ENCODE measurements at places on chromosomes 12 and 14.

DNA sequence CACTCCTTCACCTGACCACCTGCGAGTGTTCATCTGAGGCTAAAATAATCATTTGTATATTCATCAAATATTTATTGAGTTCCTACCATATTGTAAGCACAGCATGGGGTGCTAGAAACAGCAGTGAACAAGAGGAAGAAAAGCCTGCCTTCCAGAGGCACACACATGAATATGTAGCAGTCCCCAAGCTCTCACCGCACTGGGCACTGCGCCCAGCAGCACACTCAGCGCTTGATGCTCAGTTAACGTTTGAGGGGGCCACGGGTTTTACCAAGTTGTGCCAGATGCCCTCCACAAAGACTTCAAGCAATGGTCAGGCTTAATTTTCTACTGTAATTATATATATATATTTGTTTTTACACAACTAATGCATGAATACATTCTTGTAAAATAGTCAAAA lies 52.0 kb downstream of the HELB start:
- DNase-seq, result no peak

- no peak for DNase-seq
Measured at GRCh38 chr12:28145216-28145615, 45.0 kb upstream of the CCDC91 start.

GRCh38 chr12:77894556-77894955 lies 63.9 kb downstream of the NAV3 start:
- DNase-seq, result no peak

GRCh38 chr12:9669534-9669933 lies at the start of gene CLEC2D:
Gene CLEC2D, plus strand, starts transcription at chr12:9669713. Its CDS starts 22 bp downstream, at chr12:9669735.
- DNase-seq, result peak; percentile 41

- DNase-seq, result no peak
Measured at GRCh38 chr12:58415716-58416115, 474.3 kb downstream of the ATP23 start.

DNA sequence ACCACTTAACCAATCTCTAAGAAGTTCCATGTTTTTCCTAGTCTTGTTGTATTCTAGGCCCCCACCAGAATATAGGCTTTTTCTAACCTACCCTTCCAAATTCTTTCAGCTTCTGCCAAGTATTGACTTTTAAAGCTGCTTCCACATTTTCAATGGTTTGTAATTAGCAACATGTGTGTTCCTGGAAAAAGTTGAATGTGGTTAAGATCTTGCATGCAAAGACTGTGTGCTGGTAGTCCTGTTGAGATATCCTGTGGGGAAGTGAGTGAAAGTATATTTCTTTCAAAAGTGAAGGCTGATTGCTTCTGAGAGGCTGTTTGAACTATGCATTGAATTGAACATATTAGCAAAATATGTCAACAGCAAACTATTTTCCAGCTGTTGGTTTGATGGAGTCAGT lies 646 bp upstream of the OR6C4 start:
- DNase-seq, result no peak

- no peak for DNase-seq
Measured at GRCh38 chr14:68146818-68147217, 327.2 kb downstream of the RAD51B start.

GRCh38 chr12:29428633-29429032 lies 47.7 kb upstream of the ERGIC2 start:
- no peak for DNase-seq

- DNase-seq, result no peak
Measured at GRCh38 chr14:68788275-68788995, 4.4 kb downstream of the ZFP36L1 start.

DNA sequence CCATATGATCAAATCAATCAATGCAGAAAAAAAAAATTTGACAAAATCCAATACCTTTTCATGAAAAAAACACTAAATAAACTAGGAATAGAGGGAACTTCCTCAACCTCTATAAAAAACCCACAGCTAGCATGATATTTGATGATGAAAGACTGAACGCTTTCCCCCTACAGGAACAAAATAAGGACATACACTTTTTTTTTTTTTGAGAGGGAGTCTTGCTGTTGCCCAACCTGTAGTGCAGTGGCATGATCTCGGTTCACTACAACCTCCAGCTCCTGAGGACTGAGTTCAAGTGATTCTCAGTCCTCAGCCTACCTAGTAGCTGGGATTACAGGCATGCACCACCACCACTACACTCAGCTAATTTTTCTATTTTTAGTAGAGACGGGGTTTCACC lies 17.9 kb upstream of the CAMKK2 start:
- DNase-seq, result no peak

GRCh38 chr12:42135259-42135814 lies 9.3 kb downstream of the GXYLT1 start:
- DNase-seq, result no peak

GRCh38 chr14:82694820-82695219 lies 1161.2 kb upstream of the SEL1L start:
- no peak for DNase-seq

GRCh38 chr12:673849-674248 lies 10.6 kb upstream of the NINJ2 start:
- DNase-seq, result no peak

GRCh38 chr14:23141706-23142444 lies 22.8 kb upstream of the CEBPE start:
- no peak for DNase-seq

DNA sequence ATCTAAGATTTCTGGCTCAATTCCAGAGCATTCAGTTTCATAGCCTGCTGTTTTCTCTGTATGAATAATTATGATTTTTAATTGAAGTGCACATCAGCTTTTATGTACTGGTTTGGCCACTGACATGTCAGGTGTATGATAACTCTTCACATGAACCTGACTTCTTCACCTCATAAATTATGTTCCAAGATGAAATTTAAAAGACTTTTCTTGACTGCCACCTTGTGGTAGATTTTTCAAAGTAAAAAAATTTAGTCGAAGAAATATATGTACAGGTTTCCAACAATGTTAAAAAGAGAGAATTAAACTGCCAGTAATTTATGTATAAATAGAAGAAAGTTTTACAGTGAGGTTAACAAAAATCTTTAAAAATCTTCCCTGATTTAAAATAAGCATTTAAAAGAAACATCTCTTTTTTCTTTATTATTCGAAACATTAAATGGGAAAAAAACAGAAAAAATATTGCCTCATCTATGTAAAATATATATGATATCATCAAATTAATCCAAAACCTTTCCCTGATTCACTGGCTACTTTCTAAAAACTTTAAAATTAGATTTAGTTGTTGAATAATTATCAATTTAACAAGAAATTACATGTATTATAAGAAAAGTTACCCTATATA lies 124.9 kb upstream of the ATXN7L3B start:
- DNase-seq, result no peak

- no peak for DNase-seq
Measured at GRCh38 chr14:94401083-94401482, 12.7 kb upstream of the SERPINA1 start.

Data from activated naive CD4-positive, alpha-beta T cell treated with anti-CD3 and anti-CD28 coated beads, Interleukin-2, amount 50 U/mL, for 16 hours (primary cell).